ENCODE measurements at places on chromosomes 3 and 15.

GRCh38 chr3:135889443-135889842, 76.1 kb upstream of the PPP2R3A start:
- DNase-seq = no peak

GRCh38 chr3:15206662-15207576, 873 bp downstream of the CAPN7 start:
- DNase-seq = peak; percentile 21

GRCh38 chr3:109132801-109133473, 3.6 kb upstream of the C3orf85 start:
- no peak for DNase-seq

GRCh38 chr15:50435772-50436171, 11.6 kb downstream of the USP8 start:
- no peak for DNase-seq

DNA sequence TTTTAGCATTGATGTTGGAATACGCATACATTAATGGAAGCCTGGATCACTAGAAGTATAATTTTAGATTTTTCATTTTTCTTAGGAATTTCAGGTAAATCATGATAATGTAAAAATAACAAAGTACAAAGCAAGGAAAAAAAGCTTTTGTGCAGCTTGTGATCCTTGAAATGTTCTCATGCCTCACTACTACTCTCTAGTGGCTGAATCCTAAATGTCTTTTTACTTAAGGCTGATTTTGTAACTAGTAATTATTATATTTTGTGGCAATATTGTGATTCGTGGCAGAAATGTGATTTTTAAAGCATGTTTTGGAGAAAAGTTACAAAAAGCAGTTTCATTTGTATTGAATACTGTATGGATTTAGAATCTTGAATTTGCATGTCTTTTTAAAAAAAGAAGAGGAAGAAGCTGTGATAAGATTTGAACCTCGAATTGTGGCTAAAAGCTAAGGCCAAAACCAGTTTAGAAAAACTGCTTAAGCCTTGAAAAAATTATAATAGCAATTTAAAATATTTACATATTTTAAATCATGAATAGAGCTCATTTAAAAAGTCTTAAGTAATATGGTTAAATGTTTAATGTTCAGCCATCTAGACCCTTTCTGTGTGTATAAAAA, 39.0 kb downstream of the U2SURP start:
- DNase-seq = no peak

DNA sequence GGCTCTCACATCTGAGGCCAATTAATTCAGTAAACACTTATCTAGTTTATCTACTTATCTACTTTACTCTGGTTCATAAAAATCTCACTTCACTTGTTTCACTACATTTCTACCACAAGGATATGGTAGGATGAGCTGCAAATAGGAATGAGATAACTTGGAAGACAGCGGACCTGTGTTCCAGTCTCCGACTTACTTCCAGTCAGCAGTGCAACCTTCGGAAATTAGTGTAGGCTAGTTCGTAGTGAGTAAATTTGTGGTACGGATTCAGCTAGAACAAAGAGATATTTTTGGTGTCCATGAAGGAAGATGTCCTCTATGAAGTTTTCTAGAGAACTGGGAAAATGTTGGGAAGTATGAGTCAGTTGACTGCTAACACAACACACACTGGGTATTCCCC, 66.3 kb downstream of the TPRG1 start:
- no peak for DNase-seq

DNA sequence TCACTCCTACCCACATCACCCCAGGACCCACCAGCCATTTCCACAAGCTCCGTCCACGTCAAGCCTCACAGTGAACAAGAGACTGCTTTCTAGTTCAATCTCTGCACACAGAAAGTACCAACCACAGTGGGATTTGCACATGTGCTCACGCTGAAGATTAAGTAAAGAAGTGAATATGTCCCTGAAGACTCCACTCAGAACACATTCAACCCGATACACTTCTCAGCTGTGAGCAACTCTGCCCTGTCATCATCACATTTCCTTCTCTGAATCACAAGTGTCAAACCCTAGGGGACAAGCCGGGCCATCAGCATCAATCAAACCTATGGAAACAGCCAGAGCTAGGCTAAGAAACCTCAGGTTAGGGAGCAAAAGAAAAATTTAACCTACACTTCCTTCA, 1.9 kb downstream of the STIMATE start:
- no peak for DNase-seq

- DNase-seq = no peak
Observed at GRCh38 chr3:172557515-172558220, 34.4 kb upstream of the TNFSF10 start.

DNA sequence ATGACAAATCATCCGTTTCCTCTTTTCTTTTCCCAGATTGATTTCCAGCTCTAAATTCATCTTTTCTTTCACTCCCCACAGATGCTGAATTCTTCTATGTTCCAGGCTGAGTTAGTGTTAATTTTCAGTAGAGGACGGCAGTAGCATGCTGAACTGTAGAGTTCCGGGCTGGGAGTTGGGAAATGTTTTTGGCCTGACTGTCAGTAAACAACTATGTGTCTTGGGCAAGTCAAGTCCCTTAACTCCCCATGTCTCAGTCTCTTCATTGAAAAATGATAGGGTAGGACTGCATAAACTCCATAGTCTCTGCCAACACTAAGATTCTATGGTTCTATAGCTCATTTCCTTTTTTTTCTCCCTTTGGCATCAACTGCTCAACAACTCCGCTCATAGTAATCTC, 333.9 kb downstream of the TIGIT start:
- DNase-seq = no peak

DNA sequence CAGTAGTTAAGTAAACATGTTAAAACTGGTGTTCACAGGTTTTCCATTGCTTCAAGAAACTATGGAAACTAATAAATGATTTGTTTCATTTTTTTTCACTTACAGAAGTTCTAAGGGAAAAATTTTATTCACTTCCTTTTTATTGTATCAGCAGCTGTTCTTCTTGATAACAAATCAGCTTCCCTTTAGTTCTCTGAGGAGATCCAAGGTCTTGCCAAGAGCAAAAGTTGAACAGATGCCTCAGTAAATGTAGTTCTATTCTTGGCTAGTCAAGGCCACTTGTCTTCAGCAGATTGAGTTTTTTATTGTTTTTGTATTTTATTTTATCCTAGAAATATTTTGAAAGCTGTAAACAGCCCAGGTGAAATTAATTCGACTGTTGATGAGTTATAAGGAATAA, 41.8 kb downstream of the KCNH8 start:
- DNase-seq = no peak

DNA sequence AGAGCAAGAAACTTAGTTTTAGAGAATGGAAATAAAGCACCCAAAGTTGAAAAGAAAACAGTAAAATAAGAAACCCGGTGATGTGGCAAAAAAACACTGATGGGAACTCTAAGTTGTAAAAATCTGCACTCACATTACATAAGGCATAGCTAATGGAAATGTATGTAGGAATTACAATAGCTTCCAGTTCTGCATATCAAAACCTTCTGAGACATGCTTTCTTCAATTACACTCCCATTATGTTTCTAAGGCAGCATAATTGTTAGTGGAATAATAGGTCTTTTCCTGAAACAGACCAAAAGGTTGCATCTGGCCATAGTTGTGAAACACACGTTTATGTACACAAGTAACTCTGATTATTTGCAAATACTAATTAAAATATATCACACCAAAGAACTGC, 41.4 kb downstream of the SLC30A4 start:
- DNase-seq = no peak

DNA sequence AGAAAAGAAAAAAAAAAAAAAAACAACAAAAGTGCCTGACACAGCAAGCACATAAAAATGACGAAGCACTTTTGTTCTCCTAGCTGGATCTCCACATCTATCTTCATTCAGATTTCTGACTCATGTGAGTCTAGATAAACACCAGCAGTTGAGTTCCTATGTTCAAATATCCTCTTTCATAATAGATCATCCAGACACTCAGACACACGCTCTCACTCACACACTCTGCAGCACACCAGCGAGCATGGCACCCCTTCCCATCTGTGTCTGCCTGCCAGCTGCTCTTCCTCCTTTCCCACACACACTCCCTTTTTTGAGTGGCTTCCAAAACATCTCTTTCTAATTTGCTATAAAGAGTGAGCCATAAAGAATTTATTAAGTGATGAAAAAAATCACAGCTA, 19.8 kb upstream of the CELF6 start:
- no peak for DNase-seq

DNA sequence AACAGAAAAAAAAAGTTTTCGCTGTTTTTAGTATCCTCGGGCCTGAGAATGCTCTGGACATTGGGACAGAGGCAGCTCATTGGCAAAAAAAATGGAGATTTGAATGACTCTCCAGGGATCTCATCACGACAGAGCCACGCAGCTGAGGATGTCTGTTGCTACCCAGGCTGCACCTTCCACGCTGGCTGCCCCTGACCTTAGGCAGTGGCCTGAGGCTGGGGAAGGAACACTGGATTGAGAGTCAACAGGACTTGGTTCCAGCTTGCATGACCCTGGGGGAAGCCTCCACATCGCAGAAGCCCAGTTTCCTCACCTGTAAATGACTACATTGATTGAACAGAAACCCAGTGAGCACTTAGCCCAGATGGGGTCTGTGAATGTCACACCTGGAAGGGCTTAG, 8.7 kb upstream of the ACSBG1 start:
- DNase-seq = no peak

DNA sequence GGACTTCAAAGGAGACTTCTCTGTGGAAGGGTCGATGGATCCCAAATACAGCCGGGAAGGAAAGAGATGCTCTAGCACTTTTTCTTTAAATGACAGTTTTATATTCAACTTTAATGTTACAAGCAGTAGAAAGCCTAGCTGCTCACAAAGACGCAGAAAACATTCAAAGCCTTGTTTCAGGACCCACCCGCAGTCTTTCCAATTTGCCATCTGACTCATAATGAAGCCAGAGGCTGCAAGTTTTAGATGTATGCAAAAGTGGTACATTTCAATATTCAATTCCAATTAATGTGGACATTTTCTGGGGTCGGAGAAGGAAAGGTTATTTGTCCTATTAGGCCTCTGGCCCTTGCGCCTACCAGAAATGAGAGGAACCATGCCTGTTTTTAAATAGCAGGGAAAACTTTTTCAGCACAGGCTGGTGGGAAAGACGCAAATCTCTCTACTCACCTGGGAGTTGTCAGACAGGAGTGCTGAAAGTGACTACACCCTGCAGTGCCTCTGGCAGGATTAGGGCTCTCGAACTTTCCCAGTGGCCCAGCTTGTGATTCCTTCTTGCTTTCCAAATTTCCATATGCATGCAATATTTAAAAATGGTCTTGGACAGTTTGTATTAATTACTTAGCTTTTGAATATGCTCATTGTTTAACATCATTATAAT, 117.4 kb upstream of the MBNL1 start:
- DNase-seq = no peak

DNA sequence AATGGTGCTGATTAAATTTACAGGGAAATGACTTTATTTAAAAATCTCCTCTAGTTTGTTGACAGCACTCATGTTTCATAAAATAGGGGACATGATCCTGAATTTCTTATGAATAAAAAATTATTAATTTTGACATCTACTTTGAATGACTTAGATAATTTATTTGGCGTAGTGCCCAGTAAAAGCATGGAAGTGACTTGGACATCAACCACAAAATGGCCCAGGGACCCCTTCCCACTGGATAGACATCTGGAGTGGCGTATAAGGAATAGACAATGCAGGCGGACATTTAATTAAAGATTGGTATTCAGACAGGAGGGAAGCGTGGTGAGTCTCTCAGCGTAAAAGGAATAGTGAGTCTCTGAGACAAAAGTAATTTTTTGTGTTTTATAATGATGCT, 79.8 kb downstream of the ADAMTSL3 start:
- DNase-seq = no peak

DNA sequence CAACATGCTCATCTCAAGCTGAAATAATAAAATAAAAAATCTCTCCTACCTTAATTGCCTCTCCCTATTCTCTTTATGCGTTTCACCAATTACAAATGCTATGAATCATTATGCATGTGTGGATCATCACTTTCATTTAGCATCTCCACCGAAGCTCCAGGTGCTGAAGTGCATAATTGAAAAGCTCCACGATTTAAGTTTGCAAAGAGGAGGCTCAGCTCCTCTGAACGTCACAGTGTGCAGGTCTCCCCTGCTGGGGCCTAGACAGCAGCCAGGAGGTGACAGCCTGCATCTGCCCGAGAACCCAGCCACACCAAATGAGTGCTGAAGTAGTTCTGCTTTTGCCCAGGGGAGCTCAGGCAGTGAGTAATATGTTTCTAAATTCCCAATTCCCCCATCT, 60.5 kb upstream of the GLCE start:
- no peak for DNase-seq

DNA sequence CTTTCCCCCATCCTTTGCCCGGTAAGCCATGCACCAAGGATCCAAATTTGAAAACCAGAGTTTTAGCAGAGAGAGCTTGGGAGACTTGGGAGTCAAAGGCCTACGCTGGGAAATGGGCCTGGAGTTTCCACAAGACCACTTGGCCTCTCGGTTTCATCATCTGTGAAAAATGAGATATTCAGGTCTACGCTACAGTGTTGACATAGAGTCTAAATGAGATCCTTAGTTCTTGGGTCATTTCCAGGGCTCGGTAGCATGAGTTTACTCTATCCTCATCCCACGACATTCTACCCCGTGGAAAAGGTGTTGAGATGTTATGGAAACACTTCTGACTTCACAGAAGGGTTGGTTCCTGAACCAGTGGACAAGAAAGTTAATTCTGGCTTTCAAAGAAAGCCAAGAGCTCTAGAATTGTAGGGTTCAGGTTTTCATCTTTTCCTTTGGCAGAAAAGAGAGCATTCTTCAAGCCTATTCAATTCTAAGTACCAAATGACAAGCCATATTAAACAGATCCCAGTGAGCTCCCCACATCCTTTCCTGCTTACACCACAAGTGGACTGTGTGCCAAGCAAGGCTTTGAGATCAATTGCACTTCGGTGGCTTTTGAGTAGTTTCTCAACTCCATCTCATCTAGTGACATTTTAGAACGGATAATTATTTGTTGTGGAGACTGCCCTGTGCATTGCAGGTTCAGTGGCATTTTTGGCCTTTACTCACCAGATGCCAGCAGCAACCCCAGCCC, 219.7 kb downstream of the SLCO3A1 start:
- no peak for DNase-seq

DNA sequence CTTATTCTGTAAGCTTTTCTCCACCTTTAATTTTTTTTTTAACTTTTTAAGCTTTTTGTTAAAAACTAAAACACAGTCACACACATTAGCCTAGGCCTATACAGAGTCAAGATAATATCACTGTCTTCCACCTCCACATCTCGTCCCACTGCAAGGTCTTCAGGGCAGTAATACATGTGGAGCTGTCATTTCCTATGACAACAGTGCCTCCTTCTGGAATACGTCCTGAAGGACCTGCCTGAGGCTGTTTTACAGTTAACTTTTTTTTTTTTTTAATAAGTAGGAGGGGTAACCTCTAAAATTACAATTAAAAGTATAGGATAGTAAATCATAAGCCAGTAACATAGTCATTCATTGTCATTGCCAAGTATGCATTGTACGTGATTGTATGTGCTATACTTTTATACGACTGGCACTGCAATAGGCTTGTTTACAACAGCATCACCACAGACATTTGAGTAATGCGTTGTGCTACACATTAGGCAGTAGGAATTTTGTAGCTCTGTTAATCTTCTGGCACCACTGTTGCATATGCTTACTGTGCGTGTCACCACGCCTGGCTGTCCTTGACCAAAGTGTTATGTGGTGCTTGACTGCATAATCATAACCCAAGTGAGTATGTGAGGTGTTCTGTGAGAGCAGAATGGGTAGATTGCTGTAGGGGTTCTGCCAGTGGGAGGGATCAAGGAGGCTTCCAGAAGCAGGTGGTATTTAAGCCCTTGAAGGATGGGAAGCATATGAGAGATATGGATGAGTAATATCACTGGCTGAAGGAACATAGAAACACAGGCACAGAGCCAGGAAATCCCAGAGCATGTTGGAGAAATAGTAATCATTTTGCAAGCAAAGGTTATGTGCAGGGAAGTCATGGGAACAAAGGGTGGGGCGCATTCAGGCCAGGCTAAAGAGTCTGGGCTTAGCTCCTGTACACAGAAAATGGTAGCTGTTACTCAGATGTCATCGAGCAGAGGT, 18.3 kb downstream of the FBXO22 start:
- DNase-seq = no peak

All from activated CD4-positive, alpha-beta T cell treated with anti-CD3 and anti-CD28 coated beads, Interleukin-2, amount 50 U/mL, for 1 hour (primary cell).